ENCODE measurements at places on chromosomes 3 and 15.

- no peak for DNase-seq
Measured at GRCh38 chr15:90561344-90562244, 31.9 kb downstream of the CRTC3 start.

- DNase-seq, result no peak
Measured at GRCh38 chr3:66092175-66092995, 53.7 kb upstream of the MAGI1 start.

GRCh38 chr3:9644245-9644644, 5.1 kb upstream of the MTMR14 start:
- no peak for DNase-seq

GRCh38 chr3:68935778-68936177, 3.4 kb upstream of the TAFA4 start:
- no peak for DNase-seq

- DNase-seq, result no peak
Measured at GRCh38 chr3:45741742-45742460, 52.7 kb downstream of the SACM1L start.
